Ovary (tissue), 10 donors: ENCODE measurements at places on chromosomes 5 and 9.

DNA sequence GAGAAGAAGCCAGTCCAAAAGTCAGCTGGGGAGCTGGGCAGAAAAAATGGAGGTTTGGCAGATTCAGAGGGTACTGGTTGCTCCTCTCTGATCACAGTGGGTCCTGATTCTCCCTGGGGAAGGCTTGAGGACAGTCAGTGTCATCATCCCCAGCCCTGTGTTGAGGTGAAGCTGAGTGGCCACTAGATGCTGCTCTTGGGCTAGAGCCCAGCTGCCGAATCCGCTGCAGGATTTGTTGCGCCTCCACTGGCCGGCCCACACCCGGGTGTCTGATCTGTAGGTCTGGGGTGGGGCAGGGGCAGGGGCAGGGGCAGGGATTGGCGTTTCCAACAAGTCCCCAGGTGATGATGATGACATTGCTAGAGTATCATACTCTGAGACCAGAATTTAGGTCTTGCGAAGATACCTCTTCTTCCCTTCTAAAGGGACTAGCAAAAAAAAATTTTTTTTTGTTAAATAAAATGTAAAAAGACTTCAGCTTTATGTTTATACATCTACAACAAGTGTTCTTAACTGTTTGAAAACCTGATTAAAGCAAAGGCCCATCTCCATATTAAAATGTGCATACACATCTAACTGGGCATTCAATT, 106.8 kb downstream of the PDE6A start:
- no peak for DNase-seq

DNA sequence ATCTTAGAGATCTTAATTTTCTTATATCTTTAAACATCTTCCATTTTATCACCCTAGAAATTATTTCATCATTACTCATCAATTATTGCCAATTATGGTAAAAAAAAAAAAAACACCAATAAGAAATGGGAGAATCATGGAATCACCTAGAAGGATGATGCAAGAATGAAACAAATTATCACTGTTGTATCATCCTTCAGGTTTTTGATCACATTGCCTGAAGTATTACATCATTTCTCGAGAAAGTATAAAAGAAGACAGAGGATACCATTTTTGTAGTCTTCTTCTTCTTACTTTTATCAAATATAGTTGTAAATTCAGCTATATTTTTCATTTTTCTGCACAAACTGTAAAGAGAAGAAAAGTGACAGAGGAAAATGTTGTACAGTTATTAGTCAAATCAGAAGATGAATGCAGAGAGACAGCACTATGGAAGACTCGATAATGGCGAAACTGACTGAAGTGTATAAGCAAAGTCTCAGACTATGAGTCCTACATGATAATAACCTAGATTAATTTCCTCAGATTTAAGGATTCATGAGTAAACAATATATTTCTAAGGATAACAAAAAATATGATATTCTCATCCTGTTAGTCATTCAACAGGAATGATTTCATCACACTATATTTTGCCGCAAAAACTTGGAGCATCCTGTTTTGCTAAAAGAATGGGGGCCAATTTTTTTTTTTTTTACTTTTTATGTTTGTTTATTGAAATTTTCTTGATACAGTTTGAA, 5.9 kb upstream of the STC2 start:
- no peak for DNase-seq

- no peak for DNase-seq
These were observed 64.1 kb downstream of the SMIM23 start for GRCh38 chr5:171849585-171850323.

GRCh38 chr5:60826653-60827052, 17.4 kb downstream of the ELOVL7 start:
- no peak for DNase-seq

GRCh38 chr9:85115473-85115872, 445.9 kb downstream of the NTRK2 start:
- DNase-seq: no peak

DNA sequence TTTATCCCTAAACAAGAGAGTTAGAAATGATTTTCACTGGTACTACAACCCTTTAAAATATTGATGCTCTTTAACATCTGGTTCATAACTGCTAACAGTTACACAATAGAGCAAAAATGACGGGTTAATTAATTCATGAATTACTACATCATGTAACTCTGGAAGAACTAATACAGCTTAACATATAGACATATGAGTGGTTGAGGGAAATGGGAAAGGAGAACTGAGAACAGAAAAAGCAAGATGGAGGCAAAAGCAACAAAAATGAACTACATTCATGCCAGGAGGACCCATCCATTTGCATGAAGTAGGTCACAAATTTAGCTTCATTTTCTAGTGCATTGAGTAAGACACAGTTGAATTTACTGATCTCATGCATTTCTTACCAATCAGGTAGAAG, 61.8 kb downstream of the C9 start:
- DNase-seq: no peak

DNA sequence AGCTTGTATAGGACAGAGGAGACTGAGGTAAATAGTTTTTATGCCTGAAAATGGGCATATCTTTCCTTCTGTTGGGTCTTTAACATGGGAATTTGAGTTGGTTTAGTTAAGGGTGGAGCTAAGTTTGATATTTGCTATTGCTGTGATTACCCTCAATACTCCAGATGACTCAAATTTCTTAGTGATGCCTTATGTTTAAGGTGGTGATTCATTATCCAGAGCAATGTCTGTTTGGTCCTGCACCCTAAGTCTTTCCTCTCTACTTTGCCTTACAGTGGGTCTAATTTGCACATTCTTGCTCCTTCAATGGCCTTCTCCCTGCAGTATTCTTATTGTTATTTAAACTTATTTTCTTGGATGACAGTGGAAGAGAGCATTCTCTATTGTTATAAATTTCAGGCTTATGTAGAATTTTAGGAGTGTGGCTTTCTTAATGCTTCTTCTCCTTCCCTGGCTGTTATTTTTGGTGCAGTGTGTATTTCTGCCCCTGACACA, 312.9 kb upstream of the RPS23 start:
- DNase-seq: no peak

DNA sequence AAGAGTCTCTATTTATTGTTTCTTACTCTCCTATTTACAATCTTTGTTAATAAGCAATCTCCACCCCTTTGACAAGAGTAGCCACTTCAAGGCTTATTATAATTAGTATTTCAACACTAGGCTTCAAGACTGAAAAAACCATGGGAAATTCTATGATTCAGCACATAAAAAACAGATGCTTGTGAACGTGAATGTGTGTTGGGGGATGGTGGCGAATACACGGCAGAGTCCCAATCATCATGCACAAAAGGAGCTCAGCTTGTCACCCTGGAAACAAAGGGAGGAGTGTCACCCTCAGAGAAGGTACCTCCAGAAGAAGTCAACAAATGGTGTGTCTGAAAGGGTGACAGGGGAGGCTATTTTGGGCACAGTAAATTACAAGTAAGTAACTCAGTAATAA, 157.2 kb upstream of the RETREG1 start:
- DNase-seq: no peak

DNA sequence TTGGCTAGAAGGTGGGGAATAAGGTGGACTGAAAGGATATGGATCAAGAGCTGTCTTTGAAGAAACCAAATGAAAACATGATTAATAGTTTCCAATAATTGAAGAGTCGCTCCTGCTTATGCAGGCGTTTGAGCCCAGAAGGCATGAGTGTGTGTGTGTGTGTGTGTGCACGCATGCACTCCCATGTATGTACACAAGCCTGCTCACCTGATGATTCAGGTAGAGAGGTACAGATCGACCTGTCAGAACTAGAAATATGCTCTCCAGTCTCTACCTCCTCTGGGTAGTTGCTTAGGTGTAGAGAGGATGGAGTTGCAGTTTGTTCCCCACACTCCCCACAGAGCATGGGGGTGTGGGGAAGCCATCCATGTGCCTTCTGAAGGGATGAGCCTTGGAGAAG, 1.1 kb upstream of the FGF1 start:
- no peak for DNase-seq

GRCh38 chr9:33419708-33420303, 17.4 kb upstream of the AQP7 start:
- DNase-seq: no peak

DNA sequence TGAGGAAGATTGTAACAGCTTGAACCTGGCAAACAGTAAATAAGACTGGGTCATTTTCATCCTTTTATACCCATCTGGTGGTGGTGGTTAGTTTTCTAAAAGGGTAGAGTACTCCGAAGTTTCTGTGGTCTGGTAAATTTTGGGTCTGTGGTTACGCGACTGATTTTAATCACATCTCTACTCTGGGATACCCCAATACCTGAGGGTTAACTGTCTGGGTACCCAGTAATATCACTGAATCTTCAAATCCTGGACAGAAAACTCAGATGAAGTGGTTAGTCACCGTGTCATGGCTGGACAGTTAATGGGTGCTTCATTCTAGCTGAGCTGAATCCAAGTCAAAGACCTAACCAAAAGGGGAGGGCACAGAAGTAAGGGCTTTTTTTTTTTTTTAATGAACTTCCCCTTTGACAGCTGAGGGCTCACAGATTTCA, 474.2 kb downstream of the GADD45G start:
- DNase-seq: no peak

GRCh38 chr5:66854416-66854815, 258.2 kb downstream of the MAST4 start:
- DNase-seq: no peak

- DNase-seq: no peak
These were observed 6.1 kb upstream of the ERMP1 start for GRCh38 chr9:5838884-5839571.

- no peak for DNase-seq
These were observed 91.8 kb downstream of the TLE1 start for GRCh38 chr9:81597419-81598122.

GRCh38 chr5:83368835-83369234, 102.7 kb upstream of the VCAN start:
- no peak for DNase-seq

DNA sequence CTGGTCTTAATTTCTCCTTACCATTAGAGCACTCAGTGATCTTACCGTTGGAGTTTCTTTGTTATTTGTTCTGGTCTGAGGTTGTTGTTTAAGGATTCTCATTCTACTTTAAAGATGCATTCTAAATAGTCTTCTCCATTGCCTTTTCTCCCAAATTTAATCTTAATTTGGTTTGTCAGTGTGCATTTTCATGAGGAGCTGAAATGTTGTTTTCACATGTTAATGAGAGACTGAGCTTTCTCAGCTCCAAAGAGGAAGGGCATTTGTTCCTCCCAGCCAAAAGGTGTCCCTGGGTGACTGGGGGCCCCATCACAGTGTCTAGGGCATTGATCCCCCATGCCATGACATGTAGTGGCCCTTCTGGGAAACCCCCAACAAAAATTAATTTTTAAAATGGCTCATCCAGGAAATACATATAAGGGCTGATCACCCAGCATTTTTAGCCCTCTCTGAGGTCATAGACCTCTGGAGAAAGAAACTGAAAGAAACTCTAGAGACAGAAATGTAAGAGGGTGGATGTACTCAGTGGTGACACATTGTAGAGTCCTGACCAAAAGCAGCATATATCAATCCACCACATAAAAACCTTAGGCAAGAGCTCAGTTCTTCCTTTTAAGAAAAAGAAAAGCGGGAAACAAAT, 240.4 kb upstream of the RAI14 start:
- no peak for DNase-seq

DNA sequence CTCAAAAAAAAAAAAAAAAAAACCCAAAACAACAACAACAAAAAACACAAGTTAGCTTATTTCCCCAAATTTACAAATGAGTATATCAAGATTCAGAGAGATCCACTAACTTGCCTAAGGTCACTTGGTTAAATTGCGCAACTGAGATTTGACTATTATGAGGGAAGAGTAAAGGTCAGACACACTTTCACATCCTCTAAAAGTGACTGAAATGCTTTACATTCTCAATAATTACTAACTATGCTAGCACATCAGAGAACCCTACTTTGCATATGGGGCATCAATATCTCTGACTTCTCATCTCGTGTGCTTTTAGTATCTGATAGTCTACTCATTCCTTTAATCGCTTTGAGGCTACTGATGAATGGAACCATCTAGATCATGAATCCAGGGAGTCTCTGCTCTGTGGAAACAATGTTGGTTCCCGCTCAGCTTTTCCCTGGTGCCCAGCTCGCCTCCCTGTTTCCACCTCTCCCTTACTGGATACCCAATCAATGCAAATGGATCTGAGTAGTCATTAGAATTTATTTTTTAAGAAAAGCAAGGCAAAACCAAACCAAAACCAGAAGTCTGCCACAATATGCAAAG, 182.1 kb upstream of the TRIM32 start:
- DNase-seq: no peak
